ENCODE measurements at places on chromosomes 12 and 14. TPM values are rescaled to one million over a fixed set of nuclear protein-coding genes. Genes with fewer than 3 reads are reported as not detected.

Gene TRHDE
- total RNA-seq, result not detected

Gene PLEKHD1
- total RNA-seq, result 0.12 TPM

Gene AKT1
- total RNA-seq, result 85.4 TPM

Gene OR6C2
- total RNA-seq, result not detected

Gene FAM161B
- total RNA-seq, result 5.9 TPM

Gene GPRC5A
- total RNA-seq, result not detected

Gene EXOC3L4
- total RNA-seq, result not detected

Gene GLIPR1L1
- not detected for total RNA-seq

Gene AICDA
- 0.94 TPM for total RNA-seq

Gene R3HDM2
- 129 TPM for total RNA-seq

Gene PTCSC3
- total RNA-seq, result not detected

Gene TAS2R8
- not detected for total RNA-seq

Gene GCH1
- total RNA-seq, result 23.7 TPM

Gene SERPINA4
- total RNA-seq, result not detected

Gene SPIC
- total RNA-seq, result not detected

Gene NAV3
- total RNA-seq, result not detected

Gene BBS10
- total RNA-seq, result 11.2 TPM

Gene GPR135
- 4.7 TPM for total RNA-seq

Gene MIP
- not detected for total RNA-seq

Gene JDP2
- 17.9 TPM for total RNA-seq

Gene B3GNT4
- total RNA-seq, result not detected

Gene IKBIP
- 12.0 TPM for total RNA-seq

Gene SLC17A8
- total RNA-seq, result not detected

Gene EMP1
- total RNA-seq, result 0.64 TPM

Gene TMTC3
- total RNA-seq, result 10.1 TPM

Gene CELA1
- not detected for total RNA-seq

Gene RNFT2
- total RNA-seq, result 18.2 TPM

Gene RAPGEF3
- 5.4 TPM for total RNA-seq

Gene JPH4
- not detected for total RNA-seq

Gene NDUFA9
- 74.2 TPM for total RNA-seq

Gene TBX3
- total RNA-seq, result not detected

Gene DDX47
- total RNA-seq, result 93.7 TPM

Gene ZNF84
- 48.4 TPM for total RNA-seq

Gene KRT83
- not detected for total RNA-seq

Gene SERPINA5
- not detected for total RNA-seq

Gene MFAP5
- total RNA-seq, result not detected

Gene POTEG
- not detected for total RNA-seq

Gene NUDT4
- total RNA-seq, result 56.8 TPM

Gene OTX2
- total RNA-seq, result not detected

Gene DIO3
- total RNA-seq, result not detected

Gene TMEM121
- total RNA-seq, result 1.0 TPM

Gene COCH
- 24.4 TPM for total RNA-seq

Gene TMEM52B
- not detected for total RNA-seq

Gene APAF1
- 37.8 TPM for total RNA-seq

Data from B cell (primary cell).